ENCODE measurements at places on chromosomes 6 and 20.

- no peak for DNase-seq
These were observed 52.7 kb downstream of the DLL1 start for GRCh38 chr6:170237999-170238740.

GRCh38 chr6:20351534-20351933, 50.1 kb upstream of the E2F3 start:
- DNase-seq: no peak

- DNase-seq: no peak
These were observed 33.1 kb upstream of the SMOC2 start for GRCh38 chr6:168407842-168408241.

DNA sequence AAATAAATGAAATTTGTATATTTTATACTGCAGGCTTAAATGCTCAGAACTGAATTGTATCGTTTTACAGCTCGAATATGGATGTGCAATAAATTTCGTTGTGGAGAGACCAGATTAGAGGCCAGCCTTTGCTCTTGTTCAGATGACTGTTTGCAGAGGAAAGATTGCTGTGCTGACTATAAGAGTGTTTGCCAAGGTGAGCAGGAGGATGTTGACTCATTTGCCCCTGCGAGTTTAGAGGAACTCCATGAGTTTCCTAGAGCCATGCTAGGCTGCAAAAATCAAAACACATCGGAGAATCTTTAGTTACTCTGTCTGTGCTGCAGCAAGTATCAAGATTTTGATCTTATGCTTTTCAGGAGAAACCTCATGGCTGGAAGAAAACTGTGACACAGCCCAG, 15.4 kb downstream of the ENPP3 start:
- DNase-seq: no peak

DNA sequence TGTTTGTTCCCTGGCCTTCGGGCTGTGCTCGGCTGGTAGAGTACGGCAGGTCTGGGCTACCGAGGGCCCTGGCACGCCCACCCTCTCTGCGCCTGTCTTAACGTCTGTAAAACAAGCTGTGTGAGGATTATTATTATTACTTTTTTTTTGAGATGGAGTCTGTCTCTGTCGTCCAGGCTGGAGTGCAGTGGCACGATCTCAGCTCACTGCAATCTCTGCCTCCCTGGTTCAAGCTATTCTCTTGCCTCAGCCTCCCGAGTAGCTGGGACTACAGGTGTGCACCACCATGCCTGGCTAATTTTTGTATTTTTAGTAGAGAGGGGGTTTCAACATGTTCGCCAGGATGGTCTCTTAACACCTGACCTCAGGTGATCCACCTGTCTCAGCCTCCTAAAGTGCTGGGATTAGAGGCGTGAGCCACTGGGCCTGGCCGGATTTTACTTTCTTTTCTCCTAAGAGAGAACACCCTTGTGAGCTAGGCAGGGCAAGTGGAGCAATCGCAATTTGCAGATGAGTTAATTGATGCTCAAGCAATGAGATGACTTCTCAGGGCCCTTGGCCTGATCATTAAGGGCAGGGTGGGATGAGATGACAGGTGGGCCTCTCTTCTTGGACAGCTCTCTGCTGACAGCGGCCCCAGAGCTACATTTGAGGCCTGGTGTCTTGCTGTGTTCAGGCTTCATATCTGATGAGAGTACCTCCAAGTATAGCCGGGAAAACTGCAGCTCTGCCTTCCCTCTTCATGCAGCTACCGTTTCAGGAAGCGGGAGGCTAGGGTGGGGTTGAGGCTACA, 859 bp upstream of the SMIM29 start:
- no peak for DNase-seq

GRCh38 chr20:58635279-58635665, 15.8 kb upstream of the STX16 start:
- no peak for DNase-seq

DNA sequence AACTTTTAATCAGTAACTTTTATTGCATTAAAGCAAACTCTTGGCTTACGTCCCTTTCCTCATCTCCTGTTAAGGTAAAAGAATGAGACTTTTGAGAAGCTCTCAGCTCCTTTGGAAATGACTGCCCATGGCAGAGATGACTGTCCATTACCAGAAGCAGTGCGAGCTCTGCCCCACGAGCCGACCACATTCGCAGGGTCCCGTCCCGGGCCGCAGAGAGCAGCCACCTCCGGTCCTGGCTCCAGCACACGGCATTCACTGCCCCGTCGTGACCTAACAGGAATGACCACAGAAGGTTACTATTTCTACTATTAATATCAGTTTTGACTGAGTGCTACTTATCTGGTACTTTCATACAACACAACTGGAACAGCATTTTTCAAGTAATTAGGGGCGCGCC, 63.4 kb downstream of the WDR27 start:
- DNase-seq: no peak

DNA sequence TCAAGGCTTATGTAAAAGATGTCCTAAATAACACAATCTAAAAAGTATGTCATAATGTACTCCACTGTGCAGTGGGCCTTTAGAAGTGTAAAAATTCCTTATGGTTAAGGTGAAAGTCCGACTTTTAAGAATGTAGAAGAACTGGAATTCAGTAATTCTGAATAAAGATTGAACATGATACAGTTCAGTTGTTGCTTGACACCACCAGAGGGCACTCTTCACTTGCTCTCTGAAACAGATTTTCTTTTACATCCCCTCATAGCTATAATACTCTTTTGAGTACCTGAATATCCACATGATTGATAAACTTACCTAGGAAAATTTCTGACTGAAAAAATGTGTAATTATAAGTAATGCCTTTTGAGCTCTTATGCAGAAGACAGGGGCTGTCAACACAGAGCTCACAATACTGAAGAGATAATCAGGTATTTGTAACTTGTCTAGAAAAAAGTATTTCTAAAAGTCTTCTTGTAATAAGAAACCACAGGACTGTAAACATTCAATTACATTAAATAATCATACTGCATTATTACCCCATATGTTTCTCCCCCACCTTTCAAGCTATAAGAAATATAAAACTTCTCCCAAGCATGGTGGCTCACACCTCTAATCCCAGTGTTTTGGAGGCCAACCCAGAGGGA, 92.1 kb downstream of the POPDC3 start:
- peak; percentile 45 for DNase-seq

GRCh38 chr20:56316051-56316450, 42.7 kb upstream of the FAM210B start:
- no peak for DNase-seq

DNA sequence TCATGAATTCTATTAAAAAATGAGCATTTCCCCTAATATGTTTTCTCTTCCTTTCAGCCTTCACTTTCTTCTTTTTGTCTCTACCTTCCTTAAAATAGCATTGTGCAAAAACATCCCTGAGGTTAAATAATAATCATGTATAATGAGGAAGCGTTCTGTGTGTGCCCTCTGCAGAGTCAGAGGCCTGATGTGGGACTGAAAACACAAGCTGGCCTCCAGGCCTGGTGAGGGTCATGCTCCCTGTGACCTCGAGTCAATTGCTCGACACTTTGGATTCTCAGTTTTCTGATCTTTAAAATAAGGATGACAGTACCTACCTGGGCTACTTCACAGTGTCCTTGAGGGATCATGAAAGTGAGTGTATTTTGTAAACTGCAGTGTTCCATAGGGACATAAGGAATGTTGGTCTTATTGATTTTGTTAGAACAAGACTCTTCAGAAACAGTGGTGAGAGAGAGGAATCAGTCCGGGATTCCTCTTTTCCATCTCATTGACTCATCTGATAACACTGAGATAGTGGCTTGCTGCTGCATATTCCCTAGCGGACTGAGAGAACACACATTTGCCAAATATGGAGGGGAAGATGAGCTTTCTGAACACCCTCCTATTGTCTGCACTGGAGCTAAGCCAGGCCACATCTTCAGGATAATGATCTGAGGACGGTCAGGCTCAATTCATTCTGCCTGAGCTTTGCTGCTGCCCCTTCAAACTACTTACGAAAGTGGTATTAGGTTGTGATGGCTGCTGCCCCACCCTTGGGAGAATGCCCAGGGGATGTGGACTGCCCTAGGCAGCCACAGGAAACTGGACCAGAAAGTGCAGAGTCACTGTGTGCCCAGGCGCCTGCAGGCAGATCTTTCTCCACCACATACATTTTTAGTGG, 39.6 kb upstream of the PDE7B start:
- DNase-seq: peak; percentile 7

DNA sequence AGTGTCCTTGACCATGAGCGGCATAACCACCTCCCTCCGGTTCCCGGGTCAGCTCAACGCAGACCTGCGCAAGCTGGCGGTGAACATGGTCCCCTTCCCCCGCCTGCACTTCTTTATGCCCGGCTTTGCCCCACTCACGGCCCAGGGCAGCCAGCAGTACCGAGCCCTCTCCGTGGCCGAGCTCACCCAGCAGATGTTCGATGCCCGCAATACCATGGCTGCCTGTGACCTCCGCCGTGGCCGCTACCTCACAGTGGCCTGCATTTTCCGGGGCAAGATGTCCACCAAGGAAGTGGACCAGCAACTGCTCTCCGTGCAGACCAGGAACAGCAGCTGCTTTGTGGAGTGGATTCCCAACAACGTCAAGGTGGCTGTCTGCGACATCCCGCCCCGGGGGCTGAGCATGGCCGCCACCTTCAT, 4.9 kb downstream of the TUBB1 start:
- no peak for DNase-seq
